ENCODE measurements at places on chromosomes 4 and X.

GRCh38 chr4:3524349-3524748 lies 7.9 kb downstream of the LRPAP1 start:
- no peak for ATAC-seq

GRCh38 chrX:13128104-13128503 lies 83.7 kb upstream of the FAM9C start:
- peak; percentile 52 for ATAC-seq

DNA sequence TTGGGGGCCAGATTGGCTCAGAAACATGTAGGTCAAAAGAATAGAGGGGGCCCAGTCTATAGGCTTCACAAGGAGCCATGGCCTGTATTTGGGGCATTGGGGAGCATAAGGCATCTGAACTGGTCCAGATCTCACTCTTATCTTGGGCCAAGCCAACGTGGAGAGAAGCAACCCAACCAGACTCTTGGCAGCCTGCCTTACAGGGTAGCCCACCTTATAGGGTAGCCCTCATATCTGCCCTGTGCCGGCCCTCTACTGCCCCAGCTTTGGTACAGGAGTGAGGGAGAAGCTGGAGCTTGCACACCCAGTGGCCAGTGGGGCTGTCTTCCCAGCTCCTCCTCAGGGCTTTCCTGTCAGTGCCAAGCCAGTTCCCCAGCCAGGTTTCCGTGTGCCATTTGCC lies 142.2 kb downstream of the AMMECR1 start:
- ATAC-seq = no peak

DNA sequence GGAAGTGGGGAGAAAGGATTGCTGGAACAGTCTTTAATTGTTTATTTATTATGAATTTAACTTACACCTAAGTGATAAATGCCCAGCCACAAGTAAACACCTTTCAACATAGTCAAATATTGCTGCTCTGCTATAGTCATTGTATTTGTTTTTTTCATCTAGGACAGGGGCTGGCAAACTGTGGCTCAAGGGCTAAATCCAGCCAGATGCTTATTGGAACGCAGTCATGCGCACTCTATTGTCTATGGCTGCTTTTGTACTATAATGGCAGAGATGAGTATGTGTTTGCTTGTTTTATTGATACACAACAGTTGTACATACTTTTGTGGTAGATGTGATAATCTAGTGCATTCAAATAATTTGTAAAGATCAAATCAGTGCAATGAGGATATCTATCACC lies 95.3 kb downstream of the ZAR1 start:
- no peak for ATAC-seq

GRCh38 chrX:19789376-19789775 lies 98.0 kb downstream of the SH3KBP1 start:
- ATAC-seq = no peak

DNA sequence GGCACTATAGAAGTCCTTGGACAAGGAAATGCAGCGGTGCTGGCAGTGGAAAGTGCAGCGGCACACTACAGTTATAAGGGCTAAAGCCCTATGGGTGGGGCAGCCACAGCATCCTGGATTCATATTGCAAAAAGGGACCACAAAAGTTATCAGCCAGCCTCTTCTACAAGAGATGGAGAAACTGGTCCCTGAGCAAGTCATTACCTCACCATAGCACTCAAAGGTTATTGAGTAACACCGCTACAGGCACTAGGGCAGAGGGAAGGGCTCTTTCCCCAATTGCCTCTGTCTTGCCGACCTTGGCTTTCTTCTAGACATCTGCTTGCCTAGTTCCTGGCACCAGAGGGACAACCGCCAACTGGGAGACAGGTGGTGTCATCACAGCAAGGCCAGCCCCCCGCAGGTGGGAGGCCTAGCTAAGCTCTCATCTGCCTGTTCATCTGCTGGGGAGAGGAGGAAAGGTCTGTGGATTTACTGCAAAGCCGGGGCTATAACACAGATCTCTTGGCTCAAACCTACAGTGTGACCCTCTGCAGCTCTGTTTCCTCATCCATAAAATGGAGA lies 600.0 kb downstream of the BCOR start:
- no peak for ATAC-seq

DNA sequence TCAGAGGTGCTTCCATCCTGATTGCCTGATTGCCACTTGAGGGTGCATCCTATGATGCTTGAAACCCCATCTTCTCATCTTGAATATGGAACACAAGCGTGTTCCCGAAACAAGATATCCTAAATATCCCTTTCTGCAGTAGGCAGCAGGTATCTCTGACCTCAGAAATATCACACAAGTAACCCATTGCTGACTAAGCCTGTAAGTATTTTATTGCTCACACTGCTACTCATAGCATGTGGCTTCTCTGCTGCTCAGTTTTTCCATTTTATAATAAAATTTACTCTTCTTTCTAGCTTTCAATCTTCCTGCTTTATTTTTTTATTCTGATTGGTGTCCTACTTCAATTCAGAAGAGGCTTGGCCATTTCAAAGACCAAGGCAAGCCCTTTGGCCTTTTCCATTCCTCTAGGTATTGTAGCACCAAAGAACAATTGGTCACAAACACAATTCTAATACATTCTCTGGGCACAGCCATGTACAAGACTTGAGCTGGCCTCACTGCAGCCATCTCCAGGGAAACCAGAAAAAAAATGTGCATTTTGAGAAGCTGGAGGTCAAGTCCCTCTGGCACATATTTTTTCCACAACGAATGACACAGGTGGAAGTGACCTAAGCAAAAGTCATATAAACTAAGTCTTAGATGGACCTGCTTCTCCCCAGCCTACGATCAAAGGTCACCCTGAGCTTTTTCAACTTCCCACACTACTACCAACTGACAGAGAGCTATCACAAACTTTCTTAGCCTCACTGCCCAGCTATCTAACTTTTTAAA lies 107.0 kb downstream of the OR13H1 start:
- no peak for ATAC-seq

- ATAC-seq = no peak
These were observed 85.5 kb upstream of the IQCM start for GRCh38 chr4:149901128-149901527.

GRCh38 chrX:11499076-11500044 lies 166.4 kb downstream of the ARHGAP6 start:
- no peak for ATAC-seq

DNA sequence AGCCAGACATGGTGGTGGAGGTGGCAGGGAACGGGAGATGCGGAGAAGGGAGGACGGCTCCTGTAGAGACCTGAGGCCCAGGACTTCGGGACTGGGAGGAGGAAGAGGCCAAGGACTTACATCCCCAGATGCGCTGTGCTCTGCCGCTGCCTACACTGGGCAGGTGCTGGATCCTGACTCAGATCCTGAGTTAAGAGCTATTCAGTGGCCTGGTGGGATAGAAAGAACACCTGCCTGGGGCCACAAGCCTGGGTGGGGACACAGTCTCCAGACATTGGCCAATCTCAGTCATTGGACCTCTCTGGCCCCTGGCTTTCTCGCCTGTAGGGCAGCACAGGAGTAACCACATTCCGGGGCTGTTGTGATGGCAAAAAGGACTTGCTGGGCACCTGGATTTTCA lies 10.9 kb upstream of the MSX1 start:
- ATAC-seq = no peak

GRCh38 chr4:148292686-148293085 lies 149.5 kb downstream of the NR3C2 start:
- no peak for ATAC-seq

- ATAC-seq = no peak
These were observed 121.2 kb upstream of the GRPR start for GRCh38 chrX:16002185-16002584.

GRCh38 chr4:61374447-61374891 lies 174.3 kb downstream of the ADGRL3 start:
- ATAC-seq = no peak

DNA sequence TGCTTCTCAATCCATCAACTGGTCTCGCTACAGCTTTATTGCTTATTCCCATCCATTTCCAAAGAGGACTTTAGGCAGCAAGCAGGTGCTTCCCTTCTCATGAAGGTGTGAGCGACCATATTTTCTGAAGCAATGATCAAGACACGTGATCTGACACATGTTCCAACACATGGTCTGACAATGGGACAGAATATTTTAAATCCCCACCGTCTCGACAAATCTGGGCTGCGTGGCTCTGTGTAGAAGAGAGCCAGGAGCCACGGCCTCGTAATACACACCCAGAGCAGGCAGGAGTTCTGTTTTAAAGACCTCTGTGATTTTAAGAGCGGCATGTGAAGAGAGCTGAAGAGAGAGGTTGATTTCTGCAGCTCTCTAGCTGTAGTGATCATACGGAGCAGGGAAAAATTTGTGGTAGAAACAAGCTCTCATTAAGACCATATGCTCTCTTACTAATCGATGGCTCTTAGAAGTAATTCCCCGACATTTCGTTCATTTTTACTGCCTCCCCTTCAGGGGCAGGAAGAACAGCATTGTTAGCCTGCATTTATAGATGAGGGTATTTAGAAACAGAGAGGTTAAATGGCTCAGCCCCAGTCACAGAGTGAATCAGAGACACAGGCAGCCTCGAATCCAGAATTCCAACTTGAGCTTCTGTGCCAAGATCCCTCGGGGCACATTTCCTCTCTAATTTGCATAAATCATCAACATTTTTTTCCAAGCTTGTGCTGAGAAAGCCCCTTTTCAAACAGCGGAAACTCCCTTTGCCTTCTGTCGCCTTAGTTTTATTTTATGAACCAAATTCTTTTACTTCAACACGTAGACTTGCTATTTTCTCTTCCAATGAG lies 91.0 kb upstream of the BCOR start:
- ATAC-seq = no peak

DNA sequence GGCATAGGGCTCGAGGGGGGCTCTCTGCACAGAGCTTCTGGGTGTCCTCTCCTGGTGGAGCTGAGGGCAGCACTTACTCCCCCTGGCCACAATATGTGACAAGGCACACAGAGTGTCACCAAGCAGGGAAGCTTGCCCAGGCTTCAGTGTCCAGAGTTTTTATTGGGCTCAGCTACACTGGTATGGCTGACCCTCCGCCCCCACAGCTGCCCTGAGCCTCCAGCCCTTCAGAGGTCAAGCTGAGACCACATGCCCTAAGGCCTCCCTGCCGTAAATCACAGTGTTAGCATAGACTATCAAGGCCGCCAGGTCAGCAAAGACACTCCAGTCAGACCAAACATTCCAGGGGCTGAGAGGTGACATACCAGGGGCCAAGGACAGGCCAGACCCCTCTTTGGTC lies 59.0 kb downstream of the EVC start:
- no peak for ATAC-seq

- ATAC-seq = no peak
These were observed 19.6 kb upstream of the IQCM start for GRCh38 chr4:149835280-149835679.

GRCh38 chr4:74235135-74235534 lies 73.1 kb upstream of the EPGN start:
- no peak for ATAC-seq

DNA sequence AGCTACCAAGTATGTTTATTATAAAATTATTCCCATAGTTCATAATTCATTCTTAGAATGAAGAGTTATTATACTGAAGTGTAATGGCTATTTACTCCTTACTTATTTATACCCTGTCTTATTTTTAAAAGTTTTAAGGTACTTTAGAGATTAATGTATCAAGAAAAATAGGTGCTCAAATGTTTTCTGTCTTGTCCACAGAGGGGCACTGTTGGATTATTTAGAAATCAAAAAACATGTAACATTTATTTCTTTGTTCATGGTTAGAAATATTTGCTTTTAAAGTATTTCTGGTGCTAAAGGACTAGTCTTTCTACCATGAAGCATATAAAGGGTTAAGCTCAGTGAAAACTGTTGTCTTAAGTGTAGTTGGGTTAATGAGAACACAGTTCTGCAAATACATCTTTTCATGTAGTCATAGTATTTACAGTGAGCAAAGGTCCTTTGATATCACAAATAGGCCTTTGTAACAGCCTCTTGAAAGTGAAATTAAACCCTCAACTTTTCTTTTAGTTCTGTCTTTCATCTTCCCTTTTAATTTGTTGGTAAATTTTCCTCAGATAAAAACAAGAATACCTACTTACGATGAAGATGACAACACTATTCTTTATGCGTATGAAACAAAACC lies 7.7 kb downstream of the SCML1 start:
- ATAC-seq = no peak

DNA sequence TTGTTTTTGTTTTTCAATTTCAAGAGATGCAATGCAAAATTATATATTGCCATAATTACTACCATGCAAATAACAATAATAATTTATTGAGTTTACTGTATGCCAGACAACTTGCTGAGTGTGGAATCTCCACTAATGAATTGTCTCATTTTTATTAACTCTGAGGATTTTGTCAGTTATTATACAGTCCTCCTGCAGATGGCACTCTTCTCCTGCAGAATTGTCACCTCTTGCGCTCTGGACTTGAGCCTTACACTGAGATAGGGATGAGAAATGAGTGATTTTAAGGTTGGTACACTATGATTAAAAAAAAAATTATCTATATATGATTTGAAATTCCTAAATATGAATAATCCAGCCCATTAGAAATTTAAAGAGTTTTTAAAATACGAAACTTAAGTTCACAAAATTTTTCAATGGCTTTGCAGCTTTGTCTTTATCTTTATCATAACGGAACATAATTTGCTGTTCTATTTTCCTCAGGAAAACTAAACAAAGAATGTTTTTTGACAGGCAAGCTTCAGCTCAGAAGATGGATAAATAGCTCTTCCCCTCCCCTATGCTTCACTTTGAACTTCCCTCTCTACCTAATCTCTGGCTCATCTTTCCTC lies 12.7 kb upstream of the PAQR3 start:
- ATAC-seq = peak; percentile 70

- ATAC-seq = no peak
These were observed 3.2 kb upstream of the TIGD2 start for GRCh38 chr4:89108091-89108490.

DNA sequence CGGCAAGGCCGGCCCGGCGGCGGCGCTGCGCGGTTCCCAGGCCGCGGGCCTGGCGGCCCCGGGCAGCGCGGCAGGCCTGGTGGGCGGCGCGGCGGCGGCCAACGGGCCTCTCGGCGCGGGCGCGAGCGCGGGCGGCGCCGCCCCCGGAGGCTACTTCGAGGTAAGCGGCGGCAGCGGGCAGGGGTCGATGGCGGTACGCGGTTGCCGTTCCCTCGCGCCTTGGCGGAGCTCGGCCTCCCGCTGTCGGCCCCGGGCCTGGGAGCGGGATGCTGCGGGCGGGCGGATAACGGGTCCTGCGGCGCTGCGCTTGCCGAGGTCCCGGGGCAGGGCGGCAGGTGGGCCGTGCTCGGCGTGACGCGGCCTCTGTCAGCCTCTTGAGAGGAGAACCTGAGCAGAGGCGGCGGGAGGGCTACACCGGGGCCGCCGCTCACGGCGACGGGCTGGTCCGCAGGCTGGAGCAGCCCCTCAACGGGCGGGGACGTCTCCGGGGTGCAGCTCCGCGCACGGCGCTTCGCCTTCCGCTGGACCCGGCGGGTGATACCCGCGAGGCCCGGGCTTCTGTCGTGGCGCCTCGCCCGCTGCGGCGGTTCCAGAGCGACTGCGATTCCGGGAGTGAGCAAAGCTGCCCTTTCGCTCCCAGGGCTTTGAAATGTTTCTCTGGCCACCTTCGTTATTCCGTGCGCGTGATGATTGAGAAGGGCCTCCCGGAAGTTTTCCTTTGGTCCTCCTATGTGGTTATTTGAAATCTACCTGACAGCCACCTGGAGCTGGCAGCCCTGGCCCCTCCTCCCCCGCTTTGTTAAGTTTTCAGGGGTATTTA lies 774 bp downstream of the FAM193A start:
- peak; percentile 29 for ATAC-seq
